ENCODE measurements at places on chromosomes 16 and 17.

DNA sequence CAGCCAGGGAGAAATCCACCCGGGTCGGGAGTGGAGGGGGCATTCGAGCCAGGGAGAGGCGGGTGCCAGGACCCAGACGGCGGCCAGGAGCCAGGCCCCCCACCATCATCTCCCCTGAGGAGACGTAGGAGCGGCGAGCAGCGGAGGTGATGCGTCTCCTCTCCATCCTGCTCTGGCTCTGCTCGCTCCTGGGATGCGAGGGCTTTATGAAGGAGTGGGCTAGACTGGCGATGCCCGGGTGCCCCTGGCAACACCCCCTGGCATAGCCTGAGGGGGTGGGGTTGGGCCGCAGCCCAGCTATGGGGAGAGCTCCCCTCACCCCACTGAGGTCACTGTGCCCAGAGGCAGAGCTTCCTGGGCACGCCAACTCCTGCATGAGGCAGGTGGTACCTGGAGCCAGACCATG lies at the start of gene GFAP:
TSS of gene GFAP (minus strand) at position 180 of the 406 bp plus-strand sequence. CDS start at position 166, 14 bp downstream.
- no peak for DNase-seq

- no peak for DNase-seq
Measured at GRCh38 chr17:49925921-49926320, 43.1 kb upstream of the DLX4 start.

- no peak for DNase-seq
Measured at GRCh38 chr16:42691-43090, 10.7 kb downstream of the POLR3K start.

GRCh38 chr17:63395075-63395805 lies 50.9 kb downstream of the CYB561 start:
- no peak for DNase-seq

GRCh38 chr16:79041206-79041605 lies 559.3 kb downstream of the MAF start:
- peak; percentile 17 for DNase-seq

Data from kidney tubule cell (primary cell).